ENCODE measurements at places on chromosomes 1 and 21.

GRCh38 chr1:244599937-244600350 lies 53.0 kb upstream of the DESI2 start:
- DNase-seq = no peak

DNA sequence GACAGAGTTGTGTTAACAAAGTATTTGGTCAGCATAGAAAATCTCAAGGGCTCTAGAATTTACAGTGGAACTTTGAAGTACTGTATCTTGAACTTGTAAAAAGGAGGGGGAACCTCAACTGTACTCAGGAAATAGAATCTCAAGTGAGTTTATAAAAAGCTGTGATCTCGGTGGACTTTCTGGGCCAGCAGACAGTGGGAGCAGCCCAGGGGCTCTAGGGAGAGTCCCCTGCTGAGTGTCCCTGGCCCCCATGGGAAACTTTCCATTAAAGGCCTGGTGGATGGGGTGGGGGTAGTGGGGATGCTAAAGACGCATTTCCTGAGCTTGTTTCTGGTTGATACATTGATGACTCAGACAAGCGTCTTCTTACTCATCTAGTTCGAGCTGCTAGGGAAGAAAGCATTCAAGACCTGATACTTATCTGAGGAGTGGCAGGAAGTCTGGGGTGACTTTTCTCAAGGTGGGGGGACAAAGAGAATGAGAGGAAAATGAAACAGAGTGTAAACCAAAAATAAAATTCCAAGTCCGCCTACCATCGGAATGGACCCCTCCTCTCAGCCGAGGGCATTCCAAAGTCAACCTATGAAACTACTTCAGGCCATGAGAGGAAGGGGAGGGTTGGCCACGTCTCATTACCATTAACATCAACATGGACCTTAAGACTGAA lies 65.5 kb downstream of the NID1 start:
- no peak for DNase-seq

- no peak for DNase-seq
Measured at GRCh38 chr1:81358151-81358550, 442.6 kb upstream of the ADGRL2 start.

DNA sequence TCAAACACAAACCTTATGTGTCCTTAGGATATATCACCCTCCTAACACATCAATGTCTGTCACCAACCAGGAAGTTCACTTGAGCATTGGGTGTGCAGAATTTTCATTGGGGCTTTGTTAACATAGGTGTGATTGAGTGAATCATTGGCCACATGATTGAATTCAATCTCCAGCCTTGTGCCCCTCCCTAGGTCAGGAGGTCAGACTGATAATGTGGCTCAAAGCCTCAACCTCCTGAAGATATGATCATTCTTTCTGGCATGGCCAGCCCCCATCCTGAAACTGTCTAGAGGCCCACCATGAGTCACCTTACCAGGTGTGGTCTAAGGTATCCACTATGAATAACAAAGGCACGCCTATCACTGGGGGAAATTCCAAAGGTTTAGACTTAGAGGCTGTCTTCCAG lies 90.1 kb downstream of the PKN2 start:
- no peak for DNase-seq

GRCh38 chr1:65584399-65584798 lies 163.9 kb downstream of the LEPR start:
- no peak for DNase-seq

GRCh38 chr1:27955076-27955475 lies 4.7 kb upstream of the XKR8 start:
- no peak for DNase-seq

DNA sequence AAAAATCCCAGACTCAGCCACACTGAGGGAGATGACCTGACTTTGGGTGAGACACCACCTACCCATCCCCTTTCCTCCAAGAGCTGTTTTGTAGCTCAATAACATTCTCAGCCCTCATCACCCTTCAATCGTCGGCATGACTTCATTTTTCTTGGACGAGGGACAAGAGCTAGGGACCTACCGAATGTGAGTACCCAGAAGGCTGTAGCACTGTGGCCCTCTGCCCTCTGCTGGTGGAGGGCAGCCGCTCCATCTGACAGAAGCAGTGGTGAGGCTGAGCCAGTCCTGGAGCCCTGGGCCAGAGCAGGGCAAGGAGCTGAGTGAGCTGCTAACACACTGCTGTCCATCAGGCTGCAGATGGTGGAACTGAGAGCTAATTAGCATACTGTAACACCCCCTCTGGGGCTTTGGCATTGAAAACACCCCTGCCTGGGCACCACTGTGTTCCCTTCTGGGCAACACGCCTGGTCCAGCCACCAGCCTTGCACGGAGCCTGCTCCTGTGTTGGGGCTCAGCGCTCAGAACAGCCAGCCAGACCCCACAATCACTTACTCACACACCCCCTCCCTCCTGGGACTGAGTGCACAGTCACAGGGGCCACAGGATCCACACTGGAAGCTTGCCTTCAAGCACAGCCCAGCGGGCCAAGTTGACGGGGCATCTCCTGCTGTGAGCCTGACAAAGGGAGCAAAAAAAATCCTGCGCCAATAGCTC lies 18.3 kb upstream of the ALPL start:
- DNase-seq = no peak

- no peak for DNase-seq
Measured at GRCh38 chr1:27338751-27339150, 3.1 kb upstream of the SYTL1 start.

GRCh38 chr1:90201467-90202358 lies 206.8 kb downstream of the ZNF326 start:
- DNase-seq = no peak

Data from esophagus muscularis mucosa (tissue), 4 donors.